Activated T-helper 17 cell treated with anti-CD3 and anti-CD28 coated beads, Interleukin-2, amount 50 U/mL, for 72 hours (primary cell): ENCODE measurements at places on chromosomes 12 and 14.

DNA sequence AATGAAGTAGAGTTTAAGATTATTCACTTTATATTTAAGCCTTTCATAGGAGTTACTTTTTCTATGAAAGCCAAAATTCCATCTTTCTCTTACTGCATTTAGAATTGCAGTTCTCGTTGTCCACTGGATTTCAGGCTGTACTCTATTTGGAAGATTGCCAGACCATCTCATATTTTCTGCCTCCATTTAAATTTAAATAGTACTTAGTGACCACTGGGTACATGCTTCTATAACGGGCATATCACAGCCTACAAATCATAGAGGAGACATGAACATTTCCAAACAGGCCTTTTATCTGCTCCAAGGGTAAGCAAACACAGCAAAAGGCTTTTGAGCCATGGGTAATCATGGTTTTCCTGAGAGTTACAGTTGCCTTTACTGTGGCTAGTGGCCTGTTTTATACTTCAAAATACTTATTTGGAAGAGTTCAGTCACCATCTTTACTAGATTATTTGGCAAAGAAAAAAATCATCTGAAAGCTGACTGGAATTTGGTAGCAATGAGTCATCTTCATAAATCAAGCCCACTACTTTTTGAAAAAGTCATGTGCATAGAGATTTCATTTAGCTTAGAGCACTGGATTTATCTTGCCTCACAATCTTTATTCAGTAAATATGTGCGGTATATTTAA lies 15.7 kb downstream of the ANO6 start:
- ATAC-seq, result no peak

DNA sequence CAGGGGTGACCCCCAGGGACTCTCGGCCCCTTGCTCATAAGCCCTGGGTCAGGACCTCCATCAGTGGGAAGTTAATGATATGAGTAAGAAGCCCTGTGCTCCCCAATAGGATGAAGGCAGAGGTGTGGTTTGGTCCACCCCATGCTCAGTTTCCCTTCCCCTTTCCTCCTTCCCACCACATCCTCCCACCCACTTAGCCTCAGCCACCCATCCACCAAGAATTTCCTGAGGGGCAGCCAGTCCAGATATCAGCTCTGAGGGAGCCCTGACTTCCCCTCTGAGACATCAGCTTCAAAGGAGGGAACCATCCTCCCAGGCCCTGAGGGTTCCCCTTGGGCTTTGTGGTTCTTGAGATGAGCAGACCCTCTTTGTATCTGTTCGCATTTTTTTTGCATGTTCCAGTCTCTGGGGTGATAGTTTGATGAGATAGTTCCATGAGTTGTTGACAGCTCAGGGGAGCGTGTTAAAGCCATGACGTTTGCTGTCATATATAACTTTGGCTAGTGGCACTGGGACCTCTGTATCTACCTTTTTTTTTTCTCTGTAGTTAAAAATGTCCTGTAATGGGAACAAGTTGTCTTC lies 71.2 kb downstream of the LGMN start:
- peak; percentile 89 for ATAC-seq

DNA sequence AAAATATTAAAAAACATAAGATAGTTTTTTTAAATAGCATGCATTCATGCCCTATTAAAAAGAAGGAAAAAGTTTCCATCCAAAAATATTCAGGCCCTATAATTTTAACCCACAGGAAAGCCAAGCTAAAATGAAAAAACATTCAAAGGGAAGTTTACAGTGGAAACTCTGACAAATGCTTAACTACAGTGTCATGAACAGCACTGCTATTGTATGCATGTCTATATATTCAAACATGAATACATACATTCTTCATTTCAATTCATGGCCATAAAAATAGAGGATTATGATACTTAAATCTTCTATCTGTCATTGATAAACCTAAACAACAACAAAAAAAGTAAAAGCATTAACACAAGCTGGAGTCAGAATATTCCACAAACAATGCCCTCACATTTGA lies 67.4 kb downstream of the PPP2R5E start:
- ATAC-seq, result no peak

- ATAC-seq, result no peak
Observed at GRCh38 chr12:107845980-107846659, 71.6 kb downstream of the ASCL4 start.

GRCh38 chr12:56105609-56105902 lies 1.2 kb downstream of the PA2G4 start:
- ATAC-seq, result no peak

DNA sequence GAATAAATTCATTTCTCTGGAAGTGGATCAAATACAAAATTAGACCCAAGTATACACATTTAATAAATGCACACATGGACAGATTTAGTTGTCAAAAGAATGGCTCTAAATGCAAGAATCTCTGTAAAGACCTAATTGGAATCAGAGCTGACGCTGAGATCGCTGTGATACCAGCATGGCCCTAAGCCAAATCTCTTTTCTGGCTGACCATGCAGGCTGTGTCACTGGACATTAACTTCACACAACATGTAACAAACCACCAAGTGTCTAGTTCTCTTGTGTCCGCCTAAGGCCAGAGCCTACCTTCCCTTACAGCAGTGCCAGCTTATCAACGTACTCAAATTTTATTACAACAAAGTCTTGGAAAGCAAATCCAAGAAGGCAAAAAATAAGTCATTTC lies 127.5 kb downstream of the MED13L start:
- no peak for ATAC-seq

- ATAC-seq, result no peak
Observed at GRCh38 chr12:130847112-130847511, 8.1 kb upstream of the STX2 start.

GRCh38 chr12:32561931-32562341 lies 117.2 kb upstream of the DNM1L start:
- no peak for ATAC-seq

DNA sequence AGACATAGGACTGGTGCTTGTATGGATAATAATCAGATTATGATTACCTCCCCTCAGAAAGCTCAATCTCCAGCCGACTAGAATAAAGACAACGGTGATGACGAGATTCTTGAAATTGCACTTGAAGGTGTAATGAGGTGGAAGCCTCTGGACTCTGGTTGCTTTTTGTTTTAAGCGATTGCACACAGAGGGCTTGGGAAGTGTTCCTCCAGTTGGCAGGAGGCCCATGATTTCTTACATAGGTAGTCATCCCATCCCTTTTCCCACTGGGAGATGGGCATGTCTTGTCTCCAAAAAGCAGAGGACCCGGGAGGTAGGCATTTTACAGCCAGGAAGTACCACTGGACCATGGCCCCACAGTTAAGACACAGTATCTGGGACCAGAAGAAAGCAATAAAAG lies 165.7 kb upstream of the FKBP4 start:
- no peak for ATAC-seq

DNA sequence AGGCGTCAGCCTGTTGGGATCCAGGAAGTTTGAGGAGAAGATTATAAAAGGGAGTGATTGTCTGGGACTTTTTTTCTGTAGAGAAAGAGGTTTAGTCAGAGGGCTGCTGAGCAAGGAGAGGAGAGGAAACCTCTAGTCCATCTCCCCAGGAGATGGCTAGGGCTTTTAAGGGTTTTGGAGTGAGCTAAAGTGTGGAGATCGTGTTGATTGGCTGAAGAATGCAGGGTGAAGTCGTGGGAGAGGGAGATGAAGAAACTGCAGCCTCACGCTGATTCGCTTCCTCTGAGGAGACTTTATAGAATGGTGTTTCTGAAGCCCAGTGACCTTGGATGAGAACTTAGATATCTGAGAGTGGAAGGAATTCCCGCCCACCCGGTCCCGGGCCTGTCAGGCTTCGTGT lies 193.7 kb upstream of the PWP1 start:
- no peak for ATAC-seq

DNA sequence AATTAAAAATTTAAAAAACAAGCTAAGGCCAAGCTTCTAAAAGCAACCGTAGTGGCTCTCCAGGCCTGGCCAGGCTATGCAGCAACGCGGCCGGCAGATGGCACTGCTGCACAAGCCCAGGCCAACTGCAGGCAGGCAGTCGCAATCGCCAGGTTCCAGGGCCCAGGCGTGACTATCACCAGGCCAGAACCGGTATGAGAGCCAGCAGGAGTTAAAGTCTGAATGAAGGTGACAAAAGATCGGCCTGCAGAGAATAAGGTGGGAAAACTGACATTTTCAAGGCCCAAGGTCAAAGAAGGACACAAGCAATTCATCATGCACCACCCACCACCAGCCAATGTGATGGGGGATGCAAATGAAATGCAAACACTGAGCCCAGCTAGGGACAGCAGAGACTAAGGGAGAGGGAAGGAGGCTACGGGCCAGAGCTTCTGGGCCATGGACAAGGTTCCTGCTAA lies 43.6 kb upstream of the ANO2 start:
- ATAC-seq, result peak; percentile 88

- ATAC-seq, result no peak
Observed at GRCh38 chr12:49882248-49882850, 21.4 kb downstream of the FAIM2 start.

GRCh38 chr12:109870648-109871047 lies 9.7 kb downstream of the GLTP start:
- ATAC-seq, result peak; percentile 58

- no peak for ATAC-seq
Observed at GRCh38 chr12:54042970-54043853, 10.4 kb downstream of the HOXC5 start.

GRCh38 chr12:82474181-82474797 lies 116.0 kb downstream of the METTL25 start:
- no peak for ATAC-seq

DNA sequence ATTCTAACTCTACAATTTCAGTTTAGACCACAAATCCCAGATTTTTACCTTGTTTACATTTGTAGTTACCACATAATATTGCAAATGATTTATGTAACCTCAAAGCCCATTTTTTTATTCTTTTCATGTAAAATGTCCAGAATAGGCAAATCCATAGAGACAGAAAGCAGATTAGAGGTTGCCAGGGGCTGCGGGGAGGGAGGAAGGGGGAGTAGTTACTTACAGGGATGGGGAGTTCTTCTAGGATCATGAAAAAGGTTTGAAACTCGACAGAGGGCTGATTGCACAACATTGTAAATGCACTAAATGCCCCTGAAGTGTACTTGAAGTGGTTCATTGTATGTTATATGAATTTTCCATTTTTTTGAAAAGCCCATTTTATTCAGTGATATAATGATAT lies 66.5 kb downstream of the PPP2R5C start:
- ATAC-seq, result no peak

DNA sequence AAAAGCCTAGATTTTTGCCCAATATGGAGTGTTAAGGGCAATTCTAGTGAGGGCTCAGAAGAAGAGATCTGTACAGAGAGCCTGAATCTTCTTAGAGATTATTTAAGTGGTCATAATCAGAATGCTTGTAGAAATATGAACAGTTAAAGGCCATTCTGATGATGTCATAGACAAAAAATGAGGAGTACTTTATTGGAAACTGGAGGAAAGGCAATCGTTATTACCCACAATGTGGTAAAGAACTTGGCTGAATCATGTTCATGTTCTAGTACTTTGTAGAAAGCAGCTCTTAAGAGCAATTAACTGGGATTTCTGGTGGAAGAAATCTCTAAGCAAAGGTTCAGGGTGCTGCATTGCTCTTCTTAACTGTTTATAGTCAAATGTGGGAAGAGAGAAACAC lies 36.4 kb upstream of the SYT10 start:
- no peak for ATAC-seq

- ATAC-seq, result no peak
Observed at GRCh38 chr14:90616313-90616712, 199.9 kb downstream of the TTC7B start.

DNA sequence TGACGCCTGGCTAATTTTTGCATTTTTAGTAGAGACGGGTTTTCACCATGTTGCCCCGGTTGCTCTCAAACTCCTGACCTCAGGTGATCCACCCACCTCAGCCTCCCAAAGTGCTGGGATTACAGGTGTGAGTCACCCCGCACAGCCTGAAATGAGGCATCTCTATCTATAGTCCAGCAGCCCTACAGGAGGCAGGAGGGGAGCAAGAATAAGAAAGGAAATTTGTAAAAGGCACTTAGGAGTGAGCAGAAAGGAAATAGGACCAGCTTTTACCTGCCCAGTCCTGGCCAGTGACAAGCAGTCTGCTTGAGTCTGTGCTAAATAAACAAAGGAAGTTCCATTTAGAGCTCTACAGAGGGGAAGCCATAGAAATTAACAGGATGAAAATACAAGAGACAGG lies 15.0 kb upstream of the PSMA6 start:
- ATAC-seq, result no peak

DNA sequence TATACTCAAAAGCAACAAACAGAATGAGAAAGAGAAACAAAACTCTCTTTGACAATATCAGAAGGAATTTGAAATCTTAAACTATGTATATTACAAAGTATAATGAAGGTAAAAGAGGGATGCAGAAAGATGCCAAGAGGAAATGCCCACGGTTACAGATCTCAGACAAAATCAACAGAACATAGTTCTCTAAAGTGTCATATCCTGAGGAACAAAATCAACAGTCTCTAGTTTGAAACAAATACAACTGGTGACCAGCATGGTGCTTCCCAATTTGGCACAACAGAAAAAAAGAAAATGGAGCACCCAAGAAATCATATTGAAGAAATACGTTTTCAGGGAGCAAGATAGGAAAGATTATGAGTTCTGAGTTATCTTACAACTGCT lies 116.5 kb downstream of the METTL25 start:
- ATAC-seq, result no peak

- no peak for ATAC-seq
Observed at GRCh38 chr12:8123124-8123912, at the start of gene CLEC4A. Gene CLEC4A (plus strand): TSS chr12:8123617. CDS start chr12:8123879, 262 bp downstream.

GRCh38 chr12:68222326-68222725 lies 3.3 kb downstream of the IL26 start:
- no peak for ATAC-seq

DNA sequence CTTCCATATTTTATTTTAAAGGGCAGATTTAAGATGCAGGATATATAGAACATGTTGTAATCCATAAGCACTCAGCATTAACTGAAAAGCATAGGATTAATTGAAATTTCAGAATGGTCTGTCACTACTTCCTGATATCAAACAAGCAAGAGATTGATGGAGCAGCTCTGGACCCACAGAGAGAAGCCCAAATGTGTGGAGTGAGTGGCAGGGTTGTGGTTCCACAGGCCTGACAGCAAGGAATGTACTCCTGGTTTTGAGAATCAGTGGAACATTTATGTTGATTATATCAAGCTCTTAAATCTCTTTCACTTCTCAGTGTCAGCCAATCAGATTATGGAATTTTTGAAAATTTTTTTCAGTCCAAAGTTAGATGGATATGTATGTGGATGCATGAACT lies 267.6 kb upstream of the PRICKLE1 start:
- no peak for ATAC-seq

GRCh38 chr14:71711125-71711524 lies 221.1 kb upstream of the RGS6 start:
- peak; percentile 79 for ATAC-seq

GRCh38 chr14:75053396-75054291 lies 2.4 kb upstream of the MLH3 start:
- no peak for ATAC-seq

- ATAC-seq, result no peak
Observed at GRCh38 chr14:26598081-26598671, 343 bp upstream of the NOVA1 start.

DNA sequence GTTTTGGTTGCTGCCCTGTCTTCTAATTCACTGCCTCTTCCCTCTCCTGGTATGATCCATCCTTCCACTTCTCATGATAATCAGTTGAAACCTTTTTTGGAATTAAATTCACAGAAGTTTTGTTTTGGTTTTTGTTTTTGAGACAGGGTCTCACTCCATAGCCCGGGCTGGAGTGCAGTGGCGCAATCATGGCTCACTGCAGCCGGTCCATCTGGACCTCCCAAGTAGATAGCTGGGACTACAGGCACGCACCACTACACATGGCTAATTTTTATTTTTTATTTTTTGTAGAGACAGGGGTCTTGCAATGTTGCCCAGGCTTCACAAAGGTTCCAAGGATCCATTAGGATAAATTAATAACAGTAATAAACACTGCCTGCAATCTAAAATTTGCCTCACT lies 164.3 kb downstream of the PRKCH start:
- ATAC-seq, result no peak
